ENCODE measurements at places on chromosomes 5 and 9.

- DNase-seq = no peak
These were observed 210.8 kb downstream of the CWC27 start for GRCh38 chr5:64979531-64979930.

DNA sequence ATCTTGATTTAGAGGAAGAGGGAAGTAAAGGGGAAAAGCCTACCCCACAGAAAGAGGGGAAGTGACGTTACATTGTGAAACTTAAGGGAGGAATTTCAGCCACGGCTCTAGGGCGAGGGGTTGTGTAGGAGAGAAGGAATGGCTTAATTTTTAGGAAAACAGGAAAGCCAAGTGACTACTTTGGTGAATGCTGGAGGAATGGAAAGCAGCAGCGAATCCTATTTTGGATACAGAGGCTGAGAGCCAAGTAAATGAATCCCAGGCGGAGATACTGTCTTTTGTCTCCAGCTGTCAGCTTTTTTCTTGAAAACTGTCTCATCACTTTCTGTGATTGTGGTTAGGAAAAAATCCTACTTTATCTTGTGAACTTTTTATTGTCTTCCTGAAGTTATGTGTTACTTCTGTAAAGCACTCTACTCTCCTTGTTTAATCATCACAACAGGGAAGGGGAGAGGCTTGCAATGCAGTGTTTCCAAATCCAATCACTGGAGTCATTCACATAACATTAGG lies 188.4 kb downstream of the TSSK1B start:
- DNase-seq = no peak

DNA sequence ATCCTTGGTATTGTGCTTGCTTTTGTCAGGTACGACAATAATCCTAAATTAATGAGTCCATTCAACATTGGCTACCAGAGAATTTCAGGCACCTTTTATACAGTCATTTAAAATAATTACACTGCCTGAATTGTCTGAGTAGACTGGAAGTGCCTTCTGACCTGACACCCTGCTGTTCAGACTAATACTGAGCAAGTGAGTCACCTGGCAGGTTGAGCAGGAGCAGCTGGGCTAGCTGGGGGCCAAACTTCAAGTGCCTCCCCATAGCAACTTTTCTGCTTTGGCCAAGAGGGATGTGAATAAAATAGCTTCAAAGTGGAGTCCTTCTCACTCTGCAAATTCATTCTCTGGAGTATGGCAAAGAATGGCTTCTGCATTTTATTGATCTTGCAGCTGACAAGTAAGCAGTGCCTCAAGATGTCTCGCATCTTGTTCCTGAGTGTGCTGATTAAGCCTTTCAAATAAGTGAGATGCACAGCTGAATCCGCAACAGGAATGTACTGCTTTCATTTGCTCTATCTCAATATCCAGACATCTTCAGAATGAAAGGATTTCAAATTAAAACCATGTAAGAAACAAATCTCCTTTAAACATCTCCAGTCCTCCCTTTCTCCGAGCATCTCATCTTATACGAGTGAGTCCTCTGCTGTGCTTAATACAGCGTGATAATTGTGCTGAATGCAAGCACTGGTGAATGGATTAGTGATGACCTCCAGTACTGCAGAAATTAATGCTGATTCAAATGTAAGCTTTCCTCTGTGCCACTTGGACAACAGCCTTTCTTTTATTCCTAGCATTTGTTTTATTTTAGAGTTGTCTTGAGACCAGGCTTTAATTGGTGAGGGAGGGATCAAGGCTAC lies 271.2 kb downstream of the EDIL3 start:
- DNase-seq = no peak

DNA sequence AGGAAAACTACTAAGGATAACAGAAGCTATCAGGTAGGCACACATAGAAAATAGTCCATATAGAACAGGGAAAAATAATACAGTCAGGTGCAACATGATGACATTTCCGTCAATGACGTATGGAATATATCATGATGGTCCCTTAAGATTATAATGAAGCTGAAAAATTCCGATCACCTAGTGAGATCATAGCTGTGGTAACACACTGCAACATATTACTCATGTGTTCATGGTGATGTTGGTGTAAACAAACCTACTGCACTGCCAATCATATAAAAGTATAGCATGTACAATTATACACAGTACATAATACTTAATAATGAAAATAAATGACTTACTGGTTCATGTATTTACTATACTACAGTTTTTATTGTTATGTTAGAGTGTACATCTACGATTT lies 60.0 kb downstream of the MEGF9 start:
- no peak for DNase-seq

GRCh38 chr9:118959366-118959765 lies 409.9 kb downstream of the BRINP1 start:
- DNase-seq = no peak

DNA sequence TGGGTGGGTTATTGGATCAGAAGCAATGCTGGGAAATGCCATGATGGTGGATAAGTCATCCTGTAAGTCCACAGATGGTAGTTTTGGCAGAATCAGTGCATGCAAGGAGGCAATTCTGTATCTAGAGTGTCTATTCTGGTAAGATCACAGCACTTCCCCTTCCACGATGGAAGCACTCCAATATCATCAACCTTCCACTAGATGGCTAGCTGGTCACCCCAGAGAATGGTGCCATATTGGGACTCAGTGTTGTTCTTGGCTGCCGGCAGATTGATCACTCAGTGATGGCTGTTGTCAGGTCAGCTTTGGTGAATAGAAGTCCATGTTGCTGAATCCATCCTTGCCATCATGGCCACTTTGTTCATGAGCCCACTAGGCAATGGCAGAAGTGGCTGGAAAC lies 553.5 kb downstream of the CSNK1G3 start:
- no peak for DNase-seq

DNA sequence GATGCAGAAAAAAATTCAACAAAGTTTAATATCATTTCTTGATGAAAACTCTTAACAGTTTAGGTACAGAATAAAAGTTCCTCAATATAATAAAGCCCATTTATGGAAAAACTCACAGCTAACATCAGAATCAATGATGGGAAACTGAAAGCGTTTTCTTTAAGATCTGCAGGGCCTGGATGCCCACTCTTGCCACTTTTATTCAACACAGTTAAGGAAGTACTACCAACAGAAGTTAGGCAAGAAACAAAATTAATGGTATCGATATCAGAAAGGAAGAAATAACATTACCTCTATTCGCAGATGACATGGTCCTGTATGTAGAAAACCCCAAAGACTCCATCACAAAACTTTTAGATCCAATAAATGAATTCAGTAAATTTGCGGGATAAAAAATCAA lies 542.4 kb upstream of the RGMB start:
- DNase-seq = no peak

- no peak for DNase-seq
These were observed 44.1 kb upstream of the SYNPO start for GRCh38 chr5:150596313-150596712.

DNA sequence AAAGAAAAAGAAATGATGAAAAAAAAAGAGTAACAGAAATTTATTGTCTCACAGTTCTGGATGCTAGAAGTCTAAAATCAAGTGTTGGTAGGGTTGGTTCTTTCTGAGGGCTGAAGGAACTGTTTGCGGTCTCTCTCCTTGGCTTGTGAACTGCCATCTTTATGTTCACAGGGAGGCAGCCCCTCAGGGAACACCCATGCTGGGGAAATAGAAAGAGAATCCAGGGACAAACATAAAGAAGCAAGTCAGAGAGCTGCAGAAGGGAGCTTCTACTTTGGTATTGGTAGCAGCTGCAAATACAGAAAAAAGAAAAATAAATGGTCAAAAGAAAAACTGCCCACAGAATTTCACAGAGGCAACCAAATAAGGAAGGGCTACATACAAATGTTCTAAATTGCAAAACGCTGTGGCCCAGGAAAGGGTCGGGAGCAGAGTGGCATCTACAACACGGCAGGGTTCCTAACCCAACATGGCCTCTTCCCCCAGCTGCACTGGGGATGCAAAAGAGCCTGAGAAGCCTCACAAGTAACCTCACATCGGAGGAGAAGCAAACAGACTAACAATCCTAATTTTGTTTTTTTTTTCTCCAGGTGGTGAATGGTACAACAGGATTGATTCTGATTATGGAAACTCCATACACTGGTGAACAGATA lies 37.4 kb downstream of the ELOVL7 start:
- DNase-seq = no peak

- no peak for DNase-seq
These were observed 108.5 kb downstream of the NNT start for GRCh38 chr5:43711496-43711895.

DNA sequence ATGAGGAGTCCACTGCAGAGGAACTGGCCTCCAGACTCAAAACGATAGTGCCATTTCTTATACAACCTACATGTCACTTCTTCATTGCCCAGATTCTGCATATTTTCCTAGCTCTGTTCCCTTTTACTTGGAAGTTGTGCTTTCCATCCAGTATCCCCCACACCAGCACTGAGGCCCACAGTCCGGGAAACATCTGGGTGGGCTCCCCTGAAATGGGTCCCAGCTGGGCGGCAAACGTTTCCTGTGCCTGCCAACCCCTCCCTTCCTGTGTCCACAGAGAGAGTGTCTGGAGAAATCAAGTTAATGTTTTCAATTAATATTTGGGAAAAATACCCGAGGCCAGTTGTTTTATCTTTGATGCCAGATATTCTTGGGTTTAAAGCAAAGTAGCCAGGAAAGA lies 111.8 kb downstream of the COL23A1 start:
- DNase-seq = no peak

Data from GM19239 (cell line).